ENCODE measurements at places on chromosomes 6 and 20.

DNA sequence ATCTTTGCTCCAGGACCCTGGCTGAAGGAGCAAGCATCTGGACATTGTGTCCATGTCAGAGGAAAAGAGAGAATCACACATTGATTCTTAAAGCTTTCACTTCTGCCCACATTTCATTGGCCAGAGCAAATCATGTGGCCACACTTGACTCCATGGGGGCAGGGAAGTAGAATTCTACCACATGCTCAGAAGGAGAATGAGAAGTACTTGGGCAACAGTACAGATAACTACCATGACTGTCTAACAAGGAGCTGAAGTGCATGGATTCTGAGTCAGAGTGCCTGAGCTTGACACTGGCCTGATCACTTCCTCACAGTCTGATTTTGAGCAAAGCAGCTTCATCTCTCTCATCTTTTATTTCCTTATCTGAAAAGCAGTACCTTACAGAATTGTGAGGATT is 38.6 kb downstream of the GHRH start:
- DNase-seq = no peak

GRCh38 chr6:128632131-128632530 is 111.7 kb upstream of the PTPRK start:
- DNase-seq = no peak

- no peak for DNase-seq
Measured at GRCh38 chr6:7052443-7053011, 55.2 kb upstream of the RREB1 start.

- DNase-seq = no peak
Measured at GRCh38 chr20:60299951-60300350, 341.7 kb downstream of the CDH26 start.

DNA sequence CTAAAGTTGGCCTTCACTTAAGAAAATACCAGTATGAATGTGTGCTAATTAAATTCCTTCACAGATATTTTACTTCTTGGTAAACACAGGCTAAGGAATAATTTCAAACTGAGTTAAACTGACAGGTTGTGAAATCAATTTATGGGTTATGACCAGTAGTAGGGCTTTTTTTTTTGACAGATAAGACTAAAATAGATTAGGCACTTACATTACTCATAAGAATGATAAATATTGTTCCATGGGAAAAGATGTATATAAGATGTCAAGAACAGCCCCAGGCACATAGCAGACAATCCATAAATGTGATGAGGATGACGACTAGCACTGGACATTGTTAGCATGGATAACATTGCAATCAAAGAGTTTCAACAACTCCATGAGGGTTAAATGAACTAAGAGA is 22.9 kb downstream of the NT5E start:
- no peak for DNase-seq

GRCh38 chr20:34569598-34569997 is 11.1 kb downstream of the MAP1LC3A start:
- no peak for DNase-seq

DNA sequence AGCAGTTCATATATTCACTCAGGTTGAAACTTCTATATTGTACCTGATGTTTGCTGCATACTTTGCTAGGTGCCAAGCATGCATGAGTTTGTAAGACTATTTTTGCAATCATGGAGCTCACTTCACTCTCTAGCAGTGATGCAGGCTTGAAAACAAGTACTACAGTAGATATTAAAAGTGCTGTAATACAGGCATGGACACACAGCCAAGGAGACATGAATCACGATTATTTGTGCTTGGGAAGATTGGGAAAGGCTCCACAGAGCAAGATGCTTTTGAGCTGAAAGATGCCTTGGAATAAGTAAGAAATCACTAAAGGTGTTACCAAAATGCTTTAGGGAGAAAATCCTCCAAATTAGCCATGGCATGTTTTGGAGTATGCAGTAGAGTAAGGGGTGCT is 427.4 kb downstream of the UTRN start:
- DNase-seq = no peak

GRCh38 chr6:137277971-137278637 is 58.9 kb upstream of the IFNGR1 start:
- no peak for DNase-seq

DNA sequence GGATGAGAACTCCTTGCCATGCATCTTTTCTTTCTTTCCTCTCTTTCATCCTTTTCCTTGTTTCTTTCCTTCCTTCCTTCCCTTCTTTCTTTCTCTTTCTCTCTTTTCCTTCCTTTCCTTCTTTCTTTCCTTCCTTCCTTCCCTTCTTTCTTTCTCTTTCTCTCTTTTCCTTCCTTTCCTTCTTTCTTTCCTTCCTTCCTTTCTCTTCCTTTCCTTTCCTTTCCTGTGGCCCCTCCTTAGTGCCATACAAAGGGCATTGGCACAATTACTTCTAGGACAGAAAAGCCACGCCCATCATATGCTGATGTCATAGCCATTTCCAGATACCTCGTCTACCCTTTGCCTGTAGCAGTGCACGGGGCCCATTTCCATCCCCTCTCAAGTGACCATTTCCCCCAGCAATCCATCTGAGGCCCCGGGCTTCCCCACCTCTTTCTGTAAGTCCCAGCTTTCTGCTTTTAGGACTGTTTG is 2.2 kb upstream of the CENPB start:
- no peak for DNase-seq

GRCh38 chr6:170404036-170404435 is 97.5 kb downstream of the FAM120B start:
- DNase-seq = no peak

DNA sequence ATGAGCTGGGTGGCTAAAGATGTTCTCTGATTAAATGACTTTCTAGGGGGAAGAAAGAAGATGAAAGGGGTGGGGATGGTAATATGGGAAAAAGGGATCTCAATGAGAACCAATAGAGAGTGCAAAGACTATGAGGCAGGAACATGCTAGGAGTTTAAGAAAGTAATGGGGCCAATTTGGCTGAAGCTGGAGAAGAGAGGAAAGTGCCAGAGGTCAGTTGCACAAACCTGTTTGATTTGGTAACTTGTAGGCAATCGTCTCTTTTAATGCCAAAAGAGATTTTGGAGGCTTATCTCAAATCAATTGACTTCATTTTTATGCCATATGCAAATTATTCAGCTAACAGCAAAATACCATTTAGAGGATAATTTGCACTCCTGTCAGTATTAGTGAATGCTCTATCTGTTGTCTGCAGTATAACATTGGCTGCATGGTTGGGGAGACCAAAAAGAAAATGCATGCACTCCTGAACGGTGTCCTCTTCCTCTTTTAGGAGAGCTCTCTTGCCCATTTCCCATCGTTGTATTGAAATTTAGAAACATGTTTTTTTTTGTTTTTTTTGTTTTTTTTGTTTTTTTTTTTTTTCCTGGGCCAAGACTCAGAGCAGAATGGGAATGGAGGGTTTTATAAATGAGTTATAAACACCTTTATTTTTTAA is 193.9 kb downstream of the BTBD3 start:
- no peak for DNase-seq

GRCh38 chr20:44362466-44362940 is 7.0 kb downstream of the HNF4A start:
- DNase-seq = no peak

DNA sequence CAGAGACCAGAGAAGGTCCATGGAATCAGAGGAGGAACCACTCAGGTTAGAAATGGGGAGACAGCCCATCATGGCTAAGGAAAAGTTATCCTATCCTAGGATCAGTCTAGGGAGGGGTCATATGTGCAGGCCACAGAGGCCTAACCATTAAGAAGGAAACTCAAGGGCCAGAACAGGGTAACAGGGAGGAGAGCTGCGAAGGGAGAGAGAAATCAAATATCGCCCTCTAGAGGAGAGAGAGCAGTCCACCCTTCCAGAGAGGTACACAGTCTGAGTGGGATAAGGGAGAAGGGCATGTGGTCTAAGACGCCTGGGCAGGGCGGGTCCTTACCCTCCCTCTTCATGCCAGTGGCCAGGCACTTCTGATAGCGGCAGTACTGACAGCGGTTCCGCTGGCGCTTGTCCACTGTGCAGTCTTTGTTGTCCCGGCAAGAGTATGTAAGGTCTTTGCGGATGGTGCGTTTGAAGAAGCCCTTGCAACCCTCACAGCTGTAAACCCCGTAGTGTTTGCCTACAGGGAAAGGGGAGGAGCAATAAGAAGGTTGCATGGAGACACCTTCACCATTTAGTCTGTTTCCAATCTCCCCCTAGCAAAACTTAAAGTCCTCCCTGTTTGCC is 2.9 kb downstream of the RXRB start:
- DNase-seq = no peak

GRCh38 chr20:36540551-36541211 is 638 bp upstream of the MYL9 start:
- DNase-seq = no peak

GRCh38 chr6:118501765-118502164 is 46.3 kb upstream of the PLN start:
- no peak for DNase-seq

DNA sequence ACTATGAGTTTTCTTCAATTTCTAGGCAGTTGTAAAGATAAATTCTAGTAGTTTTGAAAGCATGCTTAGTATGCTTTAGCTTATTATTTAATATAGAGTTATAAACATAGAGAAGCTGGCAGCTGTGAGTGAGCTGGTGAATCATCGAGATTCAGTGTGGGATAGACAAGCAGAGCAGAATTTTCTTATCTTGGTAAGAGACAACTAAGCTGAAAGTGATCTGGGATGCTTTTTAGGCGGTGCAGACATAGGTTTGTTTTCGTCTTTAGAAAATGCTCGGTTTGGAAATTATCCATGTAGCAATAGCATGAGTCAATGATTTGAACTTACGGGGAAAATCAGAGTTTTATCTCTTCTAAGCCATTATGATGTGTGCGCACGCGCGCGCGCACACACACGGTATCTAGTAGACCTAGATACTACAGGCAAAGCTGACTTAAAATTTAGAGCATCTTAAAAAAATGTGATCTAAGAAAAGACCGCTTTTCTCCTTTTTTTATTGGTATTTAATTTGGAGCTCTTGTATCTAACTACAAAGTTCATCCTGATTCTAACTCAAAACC is 128.3 kb upstream of the MAP3K7 start:
- no peak for DNase-seq

DNA sequence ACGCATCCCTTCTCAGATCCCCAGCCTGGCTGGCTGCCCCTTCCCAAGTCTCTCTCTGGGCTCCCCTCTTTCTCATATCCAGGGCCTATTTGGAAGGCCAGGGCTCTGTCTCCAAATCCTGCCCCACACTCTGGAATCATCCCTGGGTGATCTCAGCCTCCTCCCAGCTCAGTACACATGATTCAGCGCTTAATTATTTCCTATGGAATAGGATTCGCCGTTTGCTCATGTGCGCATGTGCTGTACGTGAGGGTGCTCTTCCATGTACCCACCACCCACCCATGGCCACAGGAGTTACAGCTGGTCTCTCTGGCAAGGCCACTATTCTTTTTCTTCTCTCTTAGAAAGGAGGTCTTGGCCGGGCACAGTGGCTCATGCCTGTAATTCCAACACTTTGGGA is 81.7 kb upstream of the FOXP4 start:
- DNase-seq = no peak

- no peak for DNase-seq
Measured at GRCh38 chr6:2221726-2222274, 23.6 kb downstream of the GMDS start.
